NCI-H510A (cell line): ENCODE measurements at places on chromosomes 11 and 22.

DNA sequence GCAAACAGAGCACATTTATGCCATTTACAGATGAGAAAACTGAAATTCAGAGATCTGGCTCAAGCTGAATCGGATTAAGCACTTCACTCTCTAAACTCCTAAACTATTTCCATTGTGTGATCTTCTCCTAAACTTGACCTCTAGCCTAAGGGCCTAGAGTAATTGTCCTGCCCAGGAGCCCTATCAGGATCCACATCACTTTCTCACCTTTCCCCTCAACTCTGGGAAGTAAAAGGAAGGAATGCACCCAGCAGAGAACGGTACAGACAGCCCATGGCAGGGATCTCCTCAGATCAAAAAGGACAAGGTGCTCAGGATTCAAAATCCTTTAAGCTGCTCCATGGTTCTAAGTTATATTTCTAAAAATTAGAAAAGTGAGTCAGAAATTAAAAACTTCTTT, 102.7 kb downstream of the ABTB2 start:
- DNase-seq: no peak

DNA sequence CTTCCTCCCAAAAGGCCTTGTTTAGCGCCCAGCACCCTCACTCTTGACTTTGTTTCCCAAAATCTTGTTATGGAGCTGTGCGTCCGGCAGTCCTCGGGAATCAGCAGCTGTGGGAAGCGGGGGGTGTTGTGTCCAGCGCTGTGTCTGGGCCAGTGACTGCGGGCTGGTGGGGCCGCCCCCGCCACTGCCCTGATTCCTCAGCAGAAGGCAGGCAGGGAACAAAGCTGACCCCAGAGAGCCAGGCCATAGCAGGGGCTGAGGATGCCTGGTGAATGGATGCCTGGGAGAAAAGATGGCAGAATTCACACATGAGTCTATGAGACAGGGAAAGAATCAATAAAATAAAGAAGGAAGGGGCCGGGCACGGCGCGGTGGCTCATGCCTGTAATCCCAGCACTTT, 2.5 kb downstream of the APOBEC3C start:
- no peak for DNase-seq

GRCh38 chr11:42407341-42407740, 904.5 kb upstream of the API5 start:
- DNase-seq: peak; percentile 68

GRCh38 chr11:10743354-10744000, 7.6 kb upstream of the CTR9 start:
- no peak for DNase-seq

DNA sequence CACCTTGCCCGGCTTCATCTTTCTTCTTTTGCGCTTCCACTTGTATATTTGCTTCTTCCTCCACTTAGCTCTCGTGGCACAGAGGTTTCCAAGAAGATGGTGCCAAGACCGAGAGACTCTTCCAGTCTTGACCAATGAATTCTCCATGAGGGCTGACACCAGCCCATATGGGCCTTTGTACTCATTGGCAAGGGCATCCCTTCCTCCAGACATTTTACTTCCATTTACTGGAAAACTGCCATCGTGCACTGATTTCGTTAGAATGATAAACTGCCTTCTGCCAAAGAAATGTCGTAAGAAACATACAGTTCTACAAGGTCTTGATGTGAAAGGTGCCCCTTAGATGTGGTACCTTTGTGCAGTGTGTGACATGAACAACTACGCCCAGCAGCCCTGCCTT, 4.7 kb upstream of the MIEF1 start:
- no peak for DNase-seq

DNA sequence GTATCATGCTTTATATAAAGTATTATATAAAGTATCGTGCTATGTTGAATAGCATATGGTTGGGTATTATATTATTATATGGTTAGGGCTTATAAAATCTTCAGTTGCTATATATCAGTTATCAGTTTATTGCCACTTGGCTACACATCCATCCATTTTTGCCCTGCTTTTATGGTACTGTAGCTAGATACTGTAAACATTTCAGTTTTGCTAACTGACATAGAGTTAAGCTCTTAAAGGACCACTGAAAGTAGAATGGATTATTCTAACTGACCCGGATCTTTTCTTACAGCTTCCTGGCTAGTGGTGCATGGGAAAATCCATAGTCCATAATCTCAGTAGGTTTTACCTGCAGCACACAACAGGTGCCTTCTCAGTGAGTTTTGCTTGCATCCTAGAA, 405.3 kb upstream of the LUZP2 start:
- no peak for DNase-seq

DNA sequence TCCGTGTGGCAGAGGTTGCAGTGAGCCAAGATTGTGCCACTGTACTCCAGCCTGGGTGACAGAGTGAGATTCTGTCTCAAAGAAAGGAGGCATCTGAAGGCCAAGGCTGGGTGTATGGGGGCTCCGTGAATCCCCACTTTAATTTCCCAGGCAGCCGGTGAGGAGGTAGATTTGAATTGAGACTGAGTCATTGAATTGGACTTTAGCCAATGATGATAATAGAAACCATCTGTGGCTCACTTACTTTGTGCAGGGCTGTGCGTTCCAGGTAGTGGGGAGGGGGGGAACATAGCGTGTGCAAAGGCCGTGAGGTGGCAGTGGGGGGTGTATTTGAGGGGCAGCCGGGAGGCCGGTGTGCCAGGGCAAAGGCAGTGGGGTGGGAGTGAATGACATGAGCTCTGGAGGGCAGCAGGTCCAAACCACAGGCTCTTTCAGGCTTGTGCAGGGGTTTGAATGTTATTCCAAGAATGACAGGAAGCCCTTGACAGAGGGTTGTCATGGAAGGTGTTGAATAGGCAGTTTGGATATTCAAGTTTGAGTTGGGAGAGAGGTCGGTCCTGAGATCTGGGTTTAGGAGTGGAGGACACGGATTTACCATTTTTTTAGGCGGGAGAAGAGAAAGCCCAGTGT, 6.1 kb downstream of the ARHGAP8 start:
- DNase-seq: no peak
